ENCODE measurements at places on chromosomes 2 and 18.
A peak's percentile ranks its signal among the peaks of the same experiment; 100 is the strongest.

- DNase-seq: peak; percentile 31
Observed at GRCh38 chr2:165825041-165825440, 31.0 kb upstream of the GALNT3 start.

DNA sequence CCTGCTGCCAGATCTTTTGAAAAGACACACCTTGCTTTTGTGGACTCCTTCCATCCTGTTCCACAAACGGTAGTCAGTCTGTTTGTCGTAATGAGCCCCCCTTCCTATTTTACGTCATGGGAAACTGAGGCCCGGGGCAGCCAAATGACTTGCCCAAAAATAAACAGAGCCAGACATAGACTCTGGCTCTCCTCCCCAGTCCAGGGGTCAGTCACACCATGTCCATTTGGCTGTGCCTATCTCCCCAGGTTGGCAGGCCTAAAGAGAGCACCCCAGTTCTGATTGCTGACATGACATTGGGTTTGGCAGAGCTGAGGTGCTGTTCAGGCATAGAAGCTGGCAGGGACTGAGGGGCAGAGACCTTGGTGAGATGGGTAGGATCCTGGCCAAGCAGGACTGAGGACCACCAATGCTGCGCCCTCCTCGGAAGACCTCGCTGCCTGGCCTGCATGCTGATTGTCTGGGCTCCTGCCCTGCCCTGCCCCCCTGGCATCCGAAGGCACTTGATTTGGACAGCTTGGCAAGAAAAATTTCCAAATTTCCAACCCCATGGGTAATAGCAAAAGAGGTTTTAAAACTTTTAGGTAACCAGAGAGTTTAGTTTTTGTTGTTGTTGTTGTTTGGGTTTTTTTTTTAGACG lies 335.4 kb downstream of the DYSF start:
- DNase-seq: no peak

- DNase-seq: no peak
Observed at GRCh38 chr18:26293982-26294381, 67.7 kb downstream of the TAF4B start.

DNA sequence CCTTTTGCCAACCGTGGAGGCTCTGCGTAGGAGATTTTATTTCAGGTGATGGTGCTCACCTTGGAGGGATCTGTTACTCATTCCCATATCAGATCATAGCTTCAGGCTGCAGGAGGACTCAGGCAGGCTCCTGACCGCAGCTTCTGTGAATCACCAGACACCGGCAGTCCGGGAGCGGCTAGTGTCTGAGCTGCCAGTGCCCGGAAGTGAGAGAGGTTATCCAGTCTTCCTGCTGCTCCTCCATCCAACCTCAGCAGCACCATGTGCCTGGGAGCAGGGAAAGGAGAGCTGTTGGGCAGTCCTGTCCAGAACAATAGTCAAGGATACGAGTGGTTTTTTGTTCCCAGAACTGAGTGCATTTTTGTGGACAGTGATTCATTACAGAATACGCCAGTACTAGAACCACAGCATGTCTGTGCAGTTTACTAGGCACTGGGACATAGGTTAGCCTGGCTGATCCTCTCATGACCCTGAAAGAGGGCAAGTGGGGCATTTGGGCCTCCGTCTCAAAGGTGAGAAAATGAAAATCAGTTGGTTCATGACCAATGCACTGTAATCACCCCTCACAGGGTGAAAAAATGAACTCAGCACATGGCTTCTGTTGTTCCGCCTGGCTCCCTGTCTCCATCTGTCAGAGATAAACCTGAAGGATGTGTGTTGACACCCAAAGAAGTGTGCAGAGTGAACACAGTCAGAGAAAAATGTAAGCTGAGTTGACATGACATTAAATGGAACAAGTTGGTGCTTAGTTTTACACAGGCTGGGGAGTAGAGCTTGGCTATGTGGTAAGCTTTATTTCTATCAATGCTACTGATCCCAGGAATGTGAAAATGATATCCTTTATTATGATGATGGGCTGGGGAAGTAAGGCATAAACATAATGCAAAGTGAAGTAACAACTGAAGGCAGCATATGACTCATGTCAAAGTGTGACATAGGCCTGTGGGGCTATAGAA lies 12.2 kb downstream of the FHOD3 start:
- DNase-seq: peak; percentile 57

GRCh38 chr18:8795586-8796325 lies 90.4 kb downstream of the MTCL1 start:
- no peak for DNase-seq

DNA sequence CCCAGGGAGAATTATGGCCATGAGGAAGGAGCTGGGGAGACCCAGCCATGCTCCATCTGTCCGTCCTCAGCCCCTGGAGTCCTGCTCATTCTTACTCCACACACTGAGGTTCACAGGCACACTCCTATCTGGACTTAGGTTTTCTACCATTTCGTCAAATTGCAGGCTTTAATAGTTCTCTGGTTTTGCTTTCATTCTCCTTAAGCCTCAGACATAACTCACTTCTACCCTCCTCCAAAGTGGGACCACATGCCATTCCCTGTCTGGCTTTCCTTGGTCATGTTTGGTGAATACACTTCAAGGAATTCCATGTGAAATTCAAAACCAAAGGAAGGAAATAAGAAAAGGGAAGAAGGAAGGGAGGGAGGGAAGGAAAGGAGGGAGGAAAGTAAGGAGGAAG lies 115.7 kb downstream of the CMPK2 start:
- DNase-seq: no peak

DNA sequence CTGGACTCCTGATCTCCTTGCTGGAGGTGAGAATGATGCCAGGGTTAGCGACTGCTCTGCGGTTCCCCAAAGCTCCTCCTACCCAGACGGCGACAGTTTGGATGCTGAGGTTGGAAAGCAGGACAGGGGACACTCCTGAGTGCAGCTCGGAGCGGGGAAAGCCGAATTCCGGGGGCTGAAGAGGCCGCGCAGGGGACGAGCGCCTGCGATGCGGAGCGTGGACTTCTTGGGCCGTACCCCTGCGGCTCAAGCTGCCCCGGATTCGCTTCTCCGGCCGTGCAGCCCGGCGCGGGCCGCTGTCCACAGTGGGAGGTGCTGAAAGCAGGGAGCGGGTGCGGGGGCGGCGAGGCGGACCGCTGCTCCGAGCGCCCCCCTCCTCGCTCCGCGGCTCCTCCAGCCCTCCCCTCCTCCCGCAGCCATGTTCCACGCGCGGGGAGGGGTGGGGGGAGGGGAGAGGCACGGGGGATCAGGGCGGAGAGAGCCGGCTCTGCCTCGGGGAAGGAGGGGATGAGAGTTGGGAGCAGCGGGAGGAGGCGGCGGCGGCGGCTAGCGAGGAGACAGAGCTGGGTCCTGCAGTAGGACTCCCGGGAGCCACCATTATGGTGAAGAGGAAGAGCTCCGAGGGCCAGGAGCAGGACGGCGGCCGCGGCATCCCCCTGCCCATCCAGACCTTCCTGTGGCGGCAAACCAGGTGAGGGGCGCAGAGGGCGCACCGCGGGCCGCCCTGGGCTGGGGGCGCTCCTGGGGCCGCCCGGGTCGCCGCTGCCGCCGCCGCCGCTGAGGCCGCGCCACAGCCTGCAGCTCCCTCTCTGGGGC lies at the start of gene UNC80:
UNC80 (plus strand) TSS at position 359 of the 816 bp plus-strand sequence; CDS start at position 600, 241 bp downstream.
- DNase-seq: peak; percentile 29

DNA sequence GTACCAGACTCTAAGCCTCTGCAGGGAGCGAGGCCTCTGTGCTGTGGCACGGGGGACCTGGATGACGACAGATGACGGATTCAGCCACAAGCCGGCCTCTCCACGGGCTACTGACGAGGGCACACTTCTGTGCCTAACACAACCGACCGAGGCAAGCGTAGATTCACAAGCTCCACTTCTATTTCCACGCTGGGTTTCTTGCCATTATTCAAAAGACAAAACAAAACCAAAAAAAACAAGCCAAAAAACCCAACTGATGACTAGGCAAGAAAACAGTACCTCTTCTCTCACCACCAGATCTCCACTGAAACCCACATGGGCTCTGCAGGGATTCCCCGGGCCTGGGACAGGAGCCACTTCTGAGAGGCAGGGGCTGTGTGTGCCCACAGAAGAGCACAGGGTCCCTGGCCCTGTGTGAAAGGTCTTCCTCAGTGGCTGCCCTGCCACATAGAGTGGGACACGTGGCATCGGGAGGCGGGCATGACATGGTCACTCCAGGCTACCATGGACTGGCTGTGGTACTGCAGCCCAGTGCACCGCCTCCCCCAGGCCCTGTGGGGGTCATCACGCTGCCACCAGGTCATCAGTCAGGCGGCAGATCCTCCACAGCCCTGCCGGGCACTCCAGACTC lies 254.7 kb downstream of the HDAC4 start:
- DNase-seq: no peak

DNA sequence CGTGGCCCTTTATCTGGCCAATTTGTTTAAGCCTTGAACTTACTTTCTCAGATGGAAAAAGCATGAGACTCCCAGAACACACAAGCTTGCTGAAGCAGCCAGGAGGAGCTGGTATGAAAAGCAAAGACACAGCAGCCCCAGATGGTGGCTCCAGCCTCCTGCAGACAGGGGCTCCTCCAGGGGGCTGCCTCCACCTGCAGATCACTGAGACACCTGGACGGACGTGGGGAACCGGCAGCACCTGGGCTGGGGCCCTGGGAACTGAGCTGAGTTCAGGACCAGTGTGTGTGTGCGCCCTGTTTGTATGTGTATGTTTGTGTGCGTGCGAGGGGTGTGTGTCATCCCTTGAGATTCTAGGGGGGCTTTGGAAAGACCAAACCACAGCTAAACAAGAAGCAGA lies 8.6 kb downstream of the CYS1 start:
- no peak for DNase-seq

DNA sequence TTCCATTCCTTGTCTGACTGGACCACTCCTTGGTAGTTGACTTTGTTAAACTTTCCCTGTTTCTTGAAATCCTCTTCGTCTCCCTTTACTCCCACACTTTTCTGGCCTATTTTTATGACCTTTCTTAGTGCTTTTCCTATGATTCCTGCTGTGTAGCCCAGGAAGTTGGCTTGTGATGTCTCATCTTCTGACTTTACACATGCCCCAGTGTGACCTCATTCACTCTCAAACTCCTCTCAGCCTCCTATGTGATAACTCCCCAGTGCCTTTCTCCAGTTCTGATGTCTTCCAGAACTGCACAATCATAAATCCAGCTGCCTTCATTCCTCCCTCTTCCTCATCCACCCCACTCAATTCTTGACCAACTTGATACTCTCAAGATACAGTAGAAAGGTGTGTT lies 407.6 kb downstream of the TGIF1 start:
- DNase-seq: no peak

DNA sequence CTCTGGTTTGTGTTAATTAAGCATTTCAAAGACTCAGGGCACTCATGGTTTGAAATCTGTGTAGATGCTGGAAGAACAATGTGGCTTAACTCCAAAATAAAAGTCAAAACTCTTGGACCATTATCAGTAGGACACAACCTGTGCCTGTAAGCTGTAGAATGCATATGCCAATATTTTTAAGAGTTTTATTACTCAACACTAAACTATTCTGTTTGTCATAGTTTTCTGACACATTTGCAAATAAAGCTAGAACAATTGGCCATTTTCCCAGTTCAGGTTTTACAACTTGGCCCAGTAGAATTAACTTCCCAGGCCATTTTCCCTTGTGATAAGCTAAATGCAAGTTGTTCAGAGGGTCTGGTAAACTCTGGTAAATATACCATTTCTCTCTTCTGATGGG lies 713.1 kb downstream of the CBLN2 start:
- DNase-seq: no peak

DNA sequence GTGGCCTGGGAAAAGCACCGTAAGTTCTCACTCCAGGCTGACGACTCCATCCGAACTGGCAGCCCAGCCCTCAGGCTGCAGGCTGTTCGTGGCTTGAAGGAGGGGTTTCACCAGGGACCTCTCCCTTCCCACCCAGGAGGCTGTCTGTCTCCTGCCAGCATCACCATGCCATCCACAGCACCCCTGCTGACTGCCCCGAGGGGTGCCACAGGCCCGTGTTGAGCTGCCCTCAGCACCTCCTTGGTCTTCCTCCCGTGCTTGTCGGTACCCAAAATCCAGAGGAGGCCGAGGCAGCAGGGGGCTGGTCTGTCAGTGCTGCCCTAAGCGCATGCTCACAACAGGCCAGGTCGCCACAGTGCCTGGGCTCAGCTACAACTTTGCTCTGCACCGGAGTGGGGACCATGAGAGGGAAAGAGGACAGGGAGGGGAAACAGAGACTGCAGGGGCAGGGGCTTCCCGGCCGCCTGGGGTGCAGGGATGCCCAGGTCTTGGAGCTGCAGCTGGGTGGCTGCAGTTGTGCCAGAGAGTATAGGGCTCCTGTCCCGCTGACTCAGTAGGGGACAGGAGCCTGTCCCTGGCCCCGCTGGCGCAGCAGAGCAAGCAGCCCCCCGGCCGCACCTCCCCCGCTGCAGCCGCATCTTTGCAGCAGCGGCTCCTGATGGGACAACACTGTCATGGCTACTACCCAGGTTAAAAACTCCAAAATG lies 963.7 kb upstream of the CRIM1 start:
- no peak for DNase-seq

DNA sequence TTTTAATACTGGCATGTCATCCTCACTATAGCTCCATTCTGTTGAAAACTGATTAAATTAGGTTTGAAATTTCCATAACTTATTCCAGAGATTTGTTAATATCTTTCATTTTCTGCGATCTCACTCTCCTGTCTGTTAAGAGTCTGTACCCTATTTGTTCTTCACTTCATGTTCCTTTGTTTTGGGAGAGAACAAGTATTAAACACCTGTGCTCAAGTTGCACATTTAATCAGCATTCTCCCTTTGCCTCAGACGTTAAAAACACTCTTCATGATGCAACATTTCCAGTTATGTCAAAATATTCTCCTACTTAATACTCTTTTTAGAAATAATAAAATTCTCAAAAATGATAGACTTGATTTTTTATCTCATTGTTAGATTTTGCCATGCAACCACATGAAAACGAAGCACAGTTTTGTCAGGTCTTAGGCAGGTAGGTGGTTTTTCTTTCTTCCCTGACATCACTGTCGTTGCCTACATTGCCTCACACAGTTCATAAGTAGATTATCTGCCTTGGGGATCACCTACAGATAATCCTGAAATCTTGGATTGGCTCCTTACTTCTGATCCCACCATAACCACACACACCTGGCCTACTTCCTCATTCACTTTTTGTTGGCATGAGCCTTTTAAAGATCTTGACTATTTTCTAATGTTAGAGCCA lies 109.9 kb downstream of the GAREM1 start:
- DNase-seq: no peak

- no peak for DNase-seq
Observed at GRCh38 chr2:230269715-230270114, 44.2 kb downstream of the SP140 start.

- no peak for DNase-seq
Observed at GRCh38 chr2:66845307-66845706, 410.4 kb downstream of the MEIS1 start.

DNA sequence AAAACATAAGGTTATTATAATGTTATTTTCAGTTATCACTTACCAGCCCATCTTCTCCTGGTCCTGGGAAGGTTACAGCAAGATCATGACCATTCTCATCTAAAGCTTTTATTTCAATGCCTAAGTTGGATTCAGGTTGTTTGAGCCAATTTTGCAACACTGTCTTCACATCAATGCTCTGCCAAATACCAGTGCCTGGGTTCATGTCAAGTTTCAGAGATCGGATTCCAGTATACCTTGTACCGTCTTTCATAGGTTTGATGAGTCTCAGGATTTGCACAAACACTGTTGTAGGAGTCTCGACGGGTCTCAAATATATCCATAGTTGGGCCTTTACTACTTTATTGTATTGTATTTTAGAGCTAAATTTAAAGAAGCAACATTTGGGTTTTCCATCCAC lies 2.5 kb downstream of the MSTN start:
- DNase-seq: no peak

GRCh38 chr2:235051436-235052260 lies 99.8 kb downstream of the SH3BP4 start:
- DNase-seq: no peak
